DMS 273 treated with DMSO at 0.1 percent for 48 hours (cell line): ENCODE measurements at places on chromosomes 2 and 18.

GRCh38 chr18:35513181-35513936, 15.6 kb upstream of the INO80C start:
- DNase-seq: no peak

DNA sequence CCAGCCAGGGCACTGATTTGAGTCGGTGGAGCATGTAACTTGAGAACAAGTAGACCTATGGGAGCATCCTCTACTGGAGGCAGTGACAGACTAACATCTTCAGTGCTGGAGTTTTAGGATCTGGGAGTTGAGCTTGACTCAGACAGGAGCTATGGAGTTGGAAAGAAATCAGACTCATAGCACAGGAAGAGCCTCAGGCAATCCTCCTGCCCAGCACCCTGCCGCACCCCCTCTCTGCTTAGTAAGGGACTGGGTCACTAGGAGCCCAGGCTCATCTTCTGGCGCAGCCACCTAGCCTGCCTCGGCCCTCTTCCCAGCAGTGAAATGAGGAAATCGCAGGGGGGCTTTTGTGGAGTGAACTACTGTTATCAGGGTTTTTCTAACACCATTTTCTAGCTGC, 3.6 kb downstream of the ARID5A start:
- no peak for DNase-seq

- no peak for DNase-seq
Measured at GRCh38 chr18:57437402-57437765, 2.2 kb downstream of the ONECUT2 start.

GRCh38 chr2:214098811-214099210, 312.0 kb upstream of the VWC2L start:
- DNase-seq: no peak

GRCh38 chr2:88181511-88181910, 11.4 kb downstream of the THNSL2 start:
- DNase-seq: no peak

- DNase-seq: no peak
Measured at GRCh38 chr2:37780387-37780676, 108.9 kb upstream of the CDC42EP3 start.

- no peak for DNase-seq
Measured at GRCh38 chr2:182391443-182391842, 35.4 kb downstream of the PDE1A start.

- no peak for DNase-seq
Measured at GRCh38 chr18:14961991-14962390, 214.0 kb downstream of the ANKRD30B start.

DNA sequence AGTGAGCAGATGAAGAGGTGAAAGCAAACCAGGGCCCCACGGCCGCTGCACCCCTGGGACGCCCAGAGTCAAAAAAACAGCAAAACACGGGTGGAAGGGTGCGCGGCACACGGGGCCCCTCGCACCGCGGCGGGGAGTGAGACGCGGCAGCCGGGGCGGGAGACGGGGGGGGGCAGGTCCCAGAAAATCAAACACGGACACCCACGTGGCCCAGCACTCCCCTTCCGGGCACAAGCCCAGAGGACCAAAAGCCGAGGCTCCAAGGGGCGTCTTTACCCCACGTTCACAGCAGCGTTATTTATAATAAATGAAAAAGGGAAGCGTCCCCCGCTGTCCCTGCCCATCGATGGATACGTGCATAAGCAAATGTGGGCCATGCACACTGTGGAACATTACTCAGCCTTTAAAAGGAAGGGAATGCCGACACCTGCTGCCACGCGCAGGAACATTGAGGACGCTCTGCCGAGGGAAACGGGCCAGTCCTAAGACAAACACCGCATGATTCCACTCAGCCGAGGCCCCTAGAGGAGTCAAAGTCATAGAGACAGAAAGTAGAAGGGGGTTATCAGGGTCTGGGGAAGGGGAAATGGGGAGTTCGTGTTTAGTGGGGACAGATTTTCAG, 677 bp upstream of the COPS9 start:
- no peak for DNase-seq

DNA sequence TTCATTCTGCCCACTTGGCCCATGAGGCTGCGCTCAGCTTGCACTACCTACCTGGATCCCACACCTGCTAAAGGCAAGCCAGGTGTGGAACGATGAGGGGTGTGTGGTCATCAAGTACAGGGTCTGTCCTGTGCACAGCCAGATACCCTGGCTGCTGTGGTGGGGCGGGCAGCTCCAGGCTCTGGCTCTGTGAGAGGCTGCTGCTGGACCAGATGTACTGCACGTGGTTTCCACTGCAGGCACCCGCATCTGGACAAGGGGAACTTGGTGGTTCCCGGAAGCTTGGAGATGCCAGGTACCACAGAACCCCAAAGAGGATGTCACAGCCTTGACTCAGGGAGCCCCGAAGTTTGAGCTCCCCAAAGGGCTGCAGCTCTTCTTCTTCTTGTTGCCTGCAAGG, 68.1 kb upstream of the ZNF804A start:
- no peak for DNase-seq

DNA sequence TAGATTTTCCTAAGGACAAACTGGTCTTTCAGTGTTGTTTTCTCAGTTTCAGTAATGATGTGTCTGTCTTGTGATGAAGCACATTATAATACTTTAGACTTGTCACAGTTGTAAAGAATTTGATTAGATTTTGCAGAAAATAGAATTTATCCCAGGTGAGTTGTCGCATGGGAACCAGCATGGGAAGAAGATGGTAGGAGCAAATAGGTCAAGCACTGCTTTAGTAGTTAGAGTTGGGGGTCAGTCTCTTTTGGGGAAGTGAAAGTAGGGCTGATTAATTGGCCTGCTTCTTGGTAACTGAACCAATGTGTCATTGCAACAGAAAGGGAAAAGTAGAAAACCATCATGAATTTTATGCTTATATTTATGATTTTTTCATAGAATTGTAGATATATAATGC, 153.2 kb upstream of the MYO3B start:
- no peak for DNase-seq

DNA sequence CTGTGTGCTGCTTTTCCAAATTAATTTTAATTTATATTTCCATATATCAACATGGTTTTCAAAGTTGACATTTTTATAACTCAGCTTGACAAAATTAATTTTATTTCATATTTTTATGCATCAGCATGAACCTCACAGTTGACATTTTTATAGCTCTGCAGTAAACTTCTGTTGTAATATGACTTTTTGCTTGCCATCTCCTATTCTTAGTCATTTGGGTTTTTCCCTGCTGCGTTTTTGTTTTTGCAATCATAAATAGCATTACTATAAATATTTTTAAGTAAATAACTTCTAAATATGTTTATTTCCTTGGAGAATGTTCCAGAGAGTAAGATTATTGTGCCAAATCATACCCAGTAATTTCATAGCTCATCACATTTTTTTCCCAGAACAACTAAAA, 21.0 kb upstream of the L3MBTL4 start:
- DNase-seq: no peak

DNA sequence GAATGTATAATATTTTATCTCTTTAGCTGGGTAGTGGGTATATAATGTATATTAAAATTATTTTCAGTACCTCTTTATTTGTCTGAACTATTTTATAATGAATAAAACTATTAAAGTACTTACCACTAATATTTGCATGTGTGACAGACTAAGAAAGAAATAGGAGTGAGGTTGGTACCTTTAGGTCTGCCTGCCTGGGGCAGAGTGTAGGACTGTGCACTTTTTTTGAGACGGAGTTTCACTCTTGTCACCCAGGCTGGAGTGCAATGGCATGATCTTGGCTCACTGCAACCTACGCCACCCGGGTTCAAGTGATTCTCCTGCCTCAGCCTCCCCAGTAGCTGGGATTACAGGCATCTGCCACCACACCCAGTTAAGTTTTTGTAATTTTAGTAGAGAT, 18.8 kb downstream of the NCOA1 start:
- no peak for DNase-seq

DNA sequence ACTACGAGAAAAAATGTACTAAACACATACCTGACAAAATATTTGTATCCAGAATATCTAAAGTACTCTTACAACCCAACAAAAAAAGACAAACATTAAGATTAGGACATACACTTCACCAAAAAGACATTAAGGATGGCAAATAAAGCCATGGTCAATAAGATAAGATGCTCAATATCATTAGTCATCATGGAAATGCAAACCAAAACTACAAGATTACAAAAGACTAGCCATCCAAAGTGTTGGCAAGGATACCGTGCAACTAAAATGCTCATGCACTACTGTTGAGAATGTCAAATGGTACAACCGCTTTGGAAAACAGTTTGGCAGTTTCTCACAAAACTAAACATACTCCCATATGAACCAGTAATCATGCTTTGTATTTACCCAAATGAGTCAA, 29.7 kb downstream of the MAP3K2 start:
- no peak for DNase-seq

- DNase-seq: no peak
Measured at GRCh38 chr2:25576596-25576995, 96.8 kb downstream of the DTNB start.

DNA sequence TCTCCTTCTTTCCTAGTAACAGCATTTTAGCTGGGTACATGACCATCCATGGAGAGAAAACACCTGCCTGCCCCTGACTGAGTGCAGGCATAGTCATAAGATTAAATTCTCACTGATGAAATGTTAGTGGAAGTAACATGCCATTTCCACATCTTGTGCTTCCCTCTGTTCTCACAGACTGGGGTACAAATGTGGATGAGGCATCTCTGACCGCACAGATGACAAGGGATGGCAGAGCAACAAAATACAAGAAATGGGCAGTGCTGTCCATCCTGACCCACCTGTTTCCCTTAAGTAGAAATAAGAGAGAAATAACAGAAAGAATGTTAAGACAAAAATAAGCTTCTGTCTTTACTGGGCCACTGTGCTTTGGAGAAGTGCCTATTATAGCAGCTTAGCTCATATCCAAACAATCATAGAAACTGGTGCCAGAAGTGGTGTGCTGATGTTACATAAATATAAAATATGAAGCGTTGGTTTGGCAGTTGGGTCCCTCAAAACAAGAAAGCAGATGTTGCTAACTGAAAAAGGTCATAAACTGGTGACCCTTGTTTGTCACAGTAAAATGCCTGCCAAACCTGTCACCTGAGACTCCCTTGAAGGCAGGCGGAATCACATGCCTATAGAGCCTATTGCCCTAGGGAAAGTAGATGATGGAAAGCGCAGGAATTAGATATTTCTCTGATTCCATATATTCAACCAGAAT, 72.4 kb upstream of the CCDC150 start:
- no peak for DNase-seq

DNA sequence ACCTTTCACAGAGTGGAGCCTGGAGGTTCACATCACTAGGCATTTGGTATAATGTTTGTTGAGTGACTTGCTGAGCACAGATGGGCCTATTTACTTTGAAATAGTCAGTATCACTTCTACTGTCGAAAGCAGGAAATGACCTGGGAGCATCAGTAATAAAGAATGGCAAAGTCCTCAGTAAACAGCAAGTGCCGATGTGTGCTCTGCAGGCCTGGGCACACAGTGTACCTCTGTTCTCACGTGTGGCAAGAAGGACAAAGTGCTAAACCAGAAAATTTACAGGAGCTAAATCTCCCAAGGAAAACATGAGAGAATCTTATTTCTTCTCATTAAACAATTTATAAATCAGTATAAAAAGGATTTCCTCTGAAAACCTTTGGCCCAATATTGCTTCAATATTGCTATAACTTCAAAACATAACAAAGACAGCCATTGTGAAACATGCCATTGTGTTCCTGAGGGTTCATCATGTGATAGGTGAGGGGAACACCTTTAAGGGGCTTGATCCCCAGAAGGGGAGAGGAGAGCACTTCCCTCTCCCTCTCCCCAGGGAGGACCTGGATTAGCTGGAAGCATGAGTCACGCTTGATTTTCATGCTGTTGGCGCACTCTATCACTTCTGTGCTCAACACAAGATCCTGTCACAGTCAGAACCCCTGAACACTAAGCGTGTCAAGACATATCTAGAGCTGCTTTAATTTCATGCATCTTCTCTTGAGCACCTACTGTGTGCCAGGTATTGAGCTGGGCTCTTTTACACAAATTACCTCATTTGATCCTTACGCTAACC, 131.5 kb upstream of the SMAD2 start:
- no peak for DNase-seq

GRCh38 chr2:47226132-47226922, 71.2 kb upstream of the STPG4 start:
- DNase-seq: peak; percentile 45

- DNase-seq: no peak
Measured at GRCh38 chr2:236603361-236604015, 33.9 kb downstream of the ACKR3 start.

- DNase-seq: peak; percentile 46
Measured at GRCh38 chr2:170846314-170846713, 29.6 kb downstream of the GAD1 start.
